Stimulated activated CD4-positive, alpha-beta T cell treated with anti-CD3 and anti-CD28 coated beads, Interleukin-15, amount 100 ng/mL, for 1 hour (primary cell): ENCODE measurements at places on chromosomes 3 and 15.
A peak's percentile ranks its signal among the peaks of the same experiment; 100 is the strongest.

DNA sequence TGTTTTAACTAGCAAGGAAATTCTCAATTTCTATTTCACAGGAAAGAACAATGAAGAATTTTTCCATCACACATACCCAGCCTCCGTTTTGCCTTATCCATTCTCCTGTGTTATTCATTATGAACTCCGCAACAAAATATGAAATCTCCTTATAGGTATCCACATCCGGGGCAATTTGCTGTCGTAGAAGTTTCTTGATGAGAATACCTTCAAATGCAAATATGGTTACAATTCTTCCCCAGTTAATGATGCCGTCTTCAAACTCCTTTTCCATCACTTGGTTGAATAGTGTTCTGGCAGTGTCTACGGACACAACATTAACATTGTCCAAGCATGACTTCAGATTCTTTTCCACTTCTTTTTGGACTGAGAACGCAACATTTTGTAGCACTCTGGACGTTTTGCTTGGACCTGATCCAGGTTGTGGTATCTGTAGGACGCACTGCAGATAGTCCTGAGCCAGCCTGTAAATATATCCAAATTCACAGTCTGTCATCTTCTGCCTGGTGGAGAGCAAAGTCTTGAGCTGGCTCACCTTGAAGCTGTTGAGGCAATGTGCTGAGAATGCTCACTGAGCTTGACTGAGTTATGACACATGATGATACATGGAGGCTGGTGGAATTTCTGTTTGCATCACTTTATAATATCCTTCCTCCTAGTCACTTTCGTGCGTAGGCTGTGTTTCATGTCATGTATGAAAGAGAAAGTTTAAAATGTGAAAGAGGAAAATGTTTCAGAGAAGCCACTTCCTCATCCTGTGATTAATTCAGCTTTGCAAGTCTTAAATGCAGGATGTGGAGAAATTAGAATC lies at the start of gene BCL2A1:
Gene BCL2A1, minus strand, starts transcription at position 573 of the 811 bp plus-strand sequence. Its CDS starts 77 bp downstream, at position 496.
- peak; percentile 19 for DNase-seq

DNA sequence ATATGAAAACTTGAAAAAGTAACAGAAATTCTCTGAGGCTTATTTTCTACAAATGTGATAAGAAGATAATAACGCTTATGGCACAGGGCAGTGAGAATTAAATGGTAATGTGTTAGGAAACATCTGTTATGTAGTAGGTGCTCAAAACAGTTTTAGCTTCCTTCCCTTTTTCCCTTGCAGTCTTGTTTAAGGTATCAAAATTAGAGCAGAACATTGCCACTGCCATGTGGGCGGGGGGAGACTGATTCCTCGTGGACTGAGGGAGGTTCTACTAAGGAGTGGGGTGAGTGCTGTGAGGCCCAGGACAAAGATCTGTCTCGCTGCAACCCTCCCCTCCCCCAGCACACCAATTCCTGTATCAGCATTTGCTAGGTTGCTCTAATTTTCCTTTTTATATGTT lies 702.4 kb downstream of the TUSC7 start:
- no peak for DNase-seq

DNA sequence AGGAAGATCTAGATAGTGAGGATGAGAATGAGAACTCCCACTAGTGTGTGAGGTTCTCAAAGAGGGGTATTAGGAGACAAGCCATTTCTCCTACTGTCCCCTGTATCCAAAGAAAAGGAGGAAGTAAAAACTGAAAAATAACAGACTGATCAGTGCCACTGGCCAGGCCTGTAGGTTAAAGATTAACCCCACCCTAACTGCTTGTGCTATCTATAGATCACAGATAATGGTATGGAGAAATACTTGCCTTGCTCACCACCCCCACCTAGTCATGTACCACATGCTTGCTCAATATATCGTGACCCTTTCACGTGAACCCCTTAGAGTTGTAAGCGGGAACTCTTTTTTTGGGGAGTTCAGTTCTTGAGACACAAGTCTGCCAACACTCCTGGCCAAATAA lies 519.7 kb upstream of the FRG2C start:
- no peak for DNase-seq

DNA sequence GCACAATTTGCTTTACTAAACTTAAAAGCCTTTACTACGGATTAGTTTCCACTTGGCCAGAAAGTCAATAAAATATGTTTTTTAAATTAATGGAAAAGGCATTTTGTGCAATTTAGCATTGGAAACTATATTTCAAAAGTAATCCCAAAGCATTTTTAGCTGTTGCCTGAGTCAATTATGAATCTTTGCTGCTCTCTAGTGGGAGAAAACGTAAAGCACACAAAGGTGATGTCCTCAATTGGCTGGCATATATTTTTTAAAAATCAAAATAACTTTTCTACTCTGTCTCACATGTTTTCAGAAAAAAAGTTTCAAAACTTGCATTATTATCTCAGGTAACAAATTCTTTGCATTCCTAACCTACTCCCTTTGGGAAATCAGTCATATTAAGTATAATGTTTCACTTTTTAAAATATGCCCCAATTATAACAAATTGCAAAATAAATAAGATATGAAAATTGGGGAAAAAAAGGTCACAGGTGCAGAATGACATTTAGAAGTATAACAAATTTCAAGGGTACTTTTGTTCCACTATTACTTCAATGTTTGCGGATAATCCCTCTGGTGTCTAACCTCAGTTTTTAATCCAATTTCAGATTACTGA lies 47.2 kb upstream of the TEX55 start:
- no peak for DNase-seq

DNA sequence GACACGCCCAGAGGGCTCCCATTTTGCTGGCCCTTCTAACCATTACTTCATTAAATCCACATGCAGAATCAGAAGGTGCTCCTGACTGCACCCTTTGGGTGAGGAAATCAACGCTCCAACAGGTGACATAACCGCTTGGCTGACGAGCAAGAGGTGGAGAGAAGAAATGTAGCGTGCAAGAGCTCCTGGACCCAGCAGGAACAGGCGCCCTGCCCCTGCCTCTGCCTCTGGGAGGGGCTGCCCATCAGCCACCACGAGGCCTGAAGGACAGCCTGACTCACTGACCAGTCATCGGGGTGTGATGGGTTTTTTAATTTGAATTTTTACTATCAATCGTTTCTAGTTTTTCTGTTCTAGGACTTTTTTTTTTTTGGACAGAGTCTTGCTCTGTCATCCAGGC lies 218.2 kb downstream of the ADAMTS17 start:
- DNase-seq = no peak

DNA sequence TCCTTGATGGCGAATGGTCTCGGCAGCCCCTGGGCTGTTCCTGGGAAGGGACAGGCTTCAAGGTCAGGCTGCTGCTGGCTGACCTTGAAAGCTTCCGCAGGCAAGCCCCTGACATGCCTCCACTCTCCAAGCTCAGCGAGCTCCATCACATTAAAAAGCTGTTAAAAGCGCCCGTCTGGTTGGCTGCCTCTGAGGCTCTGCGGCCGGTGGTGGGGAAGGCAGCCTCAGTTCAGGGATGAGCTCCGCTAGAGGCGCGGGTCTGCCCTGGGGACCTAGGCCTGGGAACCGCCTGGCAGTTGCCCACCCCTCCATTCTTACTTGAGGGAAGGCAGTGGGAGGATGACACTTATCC lies 103.8 kb downstream of the LINGO1 start:
- DNase-seq = no peak

DNA sequence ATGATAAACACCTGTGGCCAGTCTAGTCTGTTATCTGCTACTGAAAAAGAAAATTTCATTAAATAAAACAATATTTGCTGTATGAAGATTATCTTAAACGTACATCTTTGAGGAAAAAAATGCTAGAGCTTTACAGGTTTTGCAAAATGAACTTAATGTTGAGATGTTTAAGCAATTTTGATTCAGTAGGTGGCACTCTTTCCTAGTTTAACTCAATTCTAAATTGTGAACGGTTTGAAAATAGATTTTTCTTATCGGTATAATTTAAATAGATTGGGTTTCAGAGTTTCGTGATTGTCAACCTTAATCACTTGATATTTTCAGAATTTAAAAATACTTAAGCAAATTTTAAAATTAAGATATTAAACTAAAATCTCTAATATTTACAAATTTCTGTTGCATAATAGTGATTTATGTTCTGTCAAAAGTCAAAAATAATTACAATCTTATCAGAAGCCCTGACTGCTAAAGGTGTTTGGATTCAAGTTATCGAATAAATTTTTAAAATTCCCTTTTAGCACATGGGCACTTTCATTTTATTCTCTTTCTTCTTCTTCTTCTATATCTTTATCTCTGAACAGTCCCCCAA lies 7.0 kb upstream of the RNF111 start:
- no peak for DNase-seq

GRCh38 chr15:35061825-35062737 lies 23.0 kb downstream of the NANOGP8 start:
- no peak for DNase-seq

GRCh38 chr15:38254051-38254883 lies 1.6 kb downstream of the SPRED1 start:
- DNase-seq = no peak

DNA sequence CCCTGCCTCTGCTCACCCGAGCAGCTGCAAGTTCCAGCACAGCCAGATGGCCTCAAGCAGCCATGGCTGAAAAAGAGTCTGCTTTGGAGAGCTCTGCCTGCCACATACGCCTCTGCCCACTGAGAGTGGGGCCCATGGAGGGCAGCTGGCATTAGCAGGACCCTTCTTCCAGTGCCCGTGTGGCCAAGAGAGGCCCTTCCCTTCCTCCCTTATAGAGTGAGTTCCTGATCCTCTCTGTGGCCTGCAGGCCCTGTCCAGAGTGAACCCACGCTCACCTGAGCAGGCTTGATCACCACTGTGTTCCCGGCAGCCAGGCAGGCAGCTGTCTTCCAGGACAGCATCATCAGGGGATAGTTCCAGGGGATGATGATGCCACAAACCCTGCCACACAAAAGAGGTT lies 41.4 kb upstream of the SLC41A3 start:
- DNase-seq = no peak

GRCh38 chr15:81507831-81508230 lies 133.8 kb upstream of the TMC3 start:
- no peak for DNase-seq

DNA sequence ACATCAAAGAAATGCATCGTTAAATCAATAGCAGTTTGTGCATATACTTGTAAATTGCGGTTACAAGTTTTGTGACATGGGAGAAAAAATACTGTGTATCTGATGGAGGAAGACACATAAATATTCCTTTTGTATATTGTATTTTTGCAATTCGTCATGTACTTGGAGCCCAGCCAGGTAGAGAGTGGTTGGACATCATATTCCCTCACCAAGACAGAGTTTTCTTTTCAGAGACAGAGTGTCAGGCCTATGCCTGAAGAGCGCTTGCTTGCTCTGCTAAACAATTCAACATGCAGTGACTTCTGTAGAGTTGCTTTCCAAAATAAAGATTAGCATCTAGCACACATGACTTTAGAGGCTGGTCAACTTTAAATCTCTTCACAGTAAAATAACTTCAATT lies 24.8 kb upstream of the MEIS2 start:
- DNase-seq = no peak

- DNase-seq = no peak
These were observed 887.5 kb downstream of the DIPK2A start for GRCh38 chr3:144859161-144859560.

GRCh38 chr3:21543380-21544075 lies 207.5 kb downstream of the ZNF385D start:
- no peak for DNase-seq

DNA sequence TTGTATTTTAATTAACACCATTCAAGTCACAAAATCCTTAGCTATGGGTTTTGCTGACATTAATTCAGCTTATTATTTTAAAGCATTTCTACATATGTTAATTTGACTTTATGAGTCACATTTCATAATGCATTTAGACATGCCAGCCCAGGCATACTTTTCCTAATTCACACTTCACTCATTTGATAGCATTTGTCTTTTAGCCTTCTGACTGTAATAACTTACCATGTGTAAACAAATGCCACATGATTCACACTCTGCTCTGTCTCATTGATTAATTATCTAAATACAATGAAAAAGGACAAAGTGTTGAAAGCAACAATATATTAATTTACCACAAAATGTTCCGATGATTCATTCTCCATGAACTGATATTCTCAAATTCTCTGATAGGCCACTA lies 927.8 kb upstream of the EPHA6 start:
- no peak for DNase-seq

DNA sequence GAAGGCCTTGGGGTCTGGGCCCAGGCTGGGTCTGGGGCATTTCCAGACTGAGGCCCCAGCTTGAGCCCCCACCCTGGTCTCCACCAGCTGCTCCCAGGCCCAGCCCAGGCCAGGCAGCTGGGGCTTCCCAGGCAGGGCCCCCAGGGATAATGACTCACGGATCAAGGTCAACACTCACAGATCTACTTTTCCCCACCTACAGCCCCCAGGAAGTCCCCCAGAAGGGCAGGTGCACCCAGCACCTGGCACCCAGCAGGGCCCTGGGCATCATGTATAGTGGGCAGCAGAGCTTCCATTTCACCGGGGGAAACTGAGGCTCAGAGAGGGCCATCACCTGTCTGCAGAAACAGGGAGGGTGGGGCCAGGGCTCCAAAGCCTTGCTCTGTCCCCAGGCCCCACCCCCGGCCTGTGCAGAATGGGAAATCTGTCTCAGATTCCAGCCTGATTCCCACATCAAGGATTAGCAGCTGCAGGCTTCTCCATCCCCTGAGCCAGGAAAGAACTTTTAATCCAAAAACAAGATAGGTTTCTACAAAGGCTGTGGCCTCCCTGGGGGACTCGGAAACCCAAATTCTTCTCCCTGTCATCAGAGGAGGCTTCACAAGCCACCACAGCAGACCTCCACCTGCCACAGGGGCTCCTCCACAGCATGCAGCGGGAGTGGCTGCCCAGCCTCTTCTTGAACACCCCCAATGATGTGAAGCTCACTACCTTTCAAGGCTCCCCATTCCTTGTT lies 49.8 kb downstream of the IQSEC1 start:
- DNase-seq = no peak

- DNase-seq = no peak
These were observed 79.0 kb downstream of the EPHA3 start for GRCh38 chr3:89186456-89186855.

- no peak for DNase-seq
These were observed 4.8 kb downstream of the CHD2 start for GRCh38 chr15:92904722-92905571.

GRCh38 chr3:119443179-119443578 lies 20.2 kb downstream of the TMEM39A start:
- DNase-seq = no peak

GRCh38 chr15:49621887-49622286 lies 1.0 kb downstream of the DTWD1 start:
- DNase-seq = no peak

DNA sequence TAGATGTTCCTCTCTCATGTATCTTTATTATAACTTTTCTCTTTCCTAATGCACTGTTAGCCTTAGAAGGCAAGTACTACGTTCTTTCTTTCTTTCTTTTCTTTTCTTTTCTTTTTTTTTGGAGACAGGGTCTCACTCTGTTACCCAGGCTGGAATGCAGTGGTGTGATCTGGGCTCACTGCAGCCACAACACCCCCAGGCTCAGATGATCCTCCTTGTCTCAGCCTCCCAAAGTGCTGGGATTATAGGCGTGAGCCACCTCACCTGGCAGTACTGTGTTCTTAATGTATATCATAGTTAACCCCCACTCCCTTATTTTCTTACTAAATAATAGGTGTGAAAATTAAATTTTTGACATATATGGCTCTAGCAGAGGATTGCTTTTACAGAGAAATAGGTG lies 23.1 kb downstream of the IQGAP1 start:
- no peak for DNase-seq

- peak; percentile 55 for DNase-seq
These were observed at the start of gene SMAD6 for GRCh38 chr15:66702035-66702786. Gene SMAD6 (plus strand): TSS chr15:66702236. CDS start chr15:66703259, 1,023 bp downstream.
